ENCODE measurements at places on chromosomes 7 and 10.

GRCh38 chr10:89369156-89370105 lies 8.4 kb upstream of the IFIT1B start:
- DNase-seq, result no peak

GRCh38 chr10:50367732-50368131 lies 116.4 kb upstream of the ASAH2 start:
- peak; percentile 20 for DNase-seq

DNA sequence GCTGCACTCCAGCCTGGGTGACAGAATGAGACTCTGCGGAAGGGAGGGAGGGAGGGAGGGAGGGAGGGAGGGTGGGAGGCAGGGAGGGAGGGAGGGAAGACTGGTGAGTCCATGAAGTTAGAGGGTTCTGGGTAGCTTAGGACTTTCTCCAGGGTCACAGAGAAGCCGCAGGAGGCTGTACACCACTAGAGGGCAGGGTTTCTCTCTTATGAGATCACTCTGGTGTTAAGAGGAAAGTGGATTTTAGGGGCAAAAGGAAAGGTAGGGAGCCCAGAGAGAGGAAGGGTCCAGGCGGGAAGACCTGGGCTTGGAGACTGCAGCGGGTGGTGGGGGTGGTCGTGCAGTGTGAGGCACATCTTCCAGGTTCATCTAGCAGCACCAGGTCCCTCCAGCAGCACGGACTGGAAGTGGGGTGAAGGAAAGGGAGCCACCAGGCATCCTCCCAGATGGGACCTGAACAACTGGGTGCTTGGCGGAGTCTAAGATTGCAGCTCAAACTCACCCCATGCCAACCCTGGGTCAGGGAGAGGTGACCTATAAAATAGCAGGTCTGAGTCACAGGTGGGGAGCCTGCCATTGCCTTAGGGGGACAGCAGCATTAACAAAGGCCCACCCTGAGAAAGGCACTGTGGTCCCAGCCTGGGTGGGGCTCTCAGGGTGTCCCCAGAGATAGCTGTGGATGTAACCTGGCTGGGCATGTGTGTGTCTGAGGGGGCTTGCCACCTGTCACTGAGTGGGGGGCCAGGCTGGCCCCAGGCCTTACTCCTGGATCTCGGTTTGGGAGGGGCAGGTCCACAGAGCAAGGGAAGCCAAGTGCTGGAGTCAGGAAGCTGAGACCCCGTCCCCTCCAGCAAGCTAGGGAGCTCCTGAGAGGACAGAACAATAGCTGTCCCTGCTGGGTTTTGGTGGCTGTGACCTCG lies 48.5 kb upstream of the SLC29A3 start:
- peak; percentile 82 for DNase-seq

GRCh38 chr7:11701829-11702560 lies 130.0 kb downstream of the THSD7A start:
- DNase-seq, result no peak

DNA sequence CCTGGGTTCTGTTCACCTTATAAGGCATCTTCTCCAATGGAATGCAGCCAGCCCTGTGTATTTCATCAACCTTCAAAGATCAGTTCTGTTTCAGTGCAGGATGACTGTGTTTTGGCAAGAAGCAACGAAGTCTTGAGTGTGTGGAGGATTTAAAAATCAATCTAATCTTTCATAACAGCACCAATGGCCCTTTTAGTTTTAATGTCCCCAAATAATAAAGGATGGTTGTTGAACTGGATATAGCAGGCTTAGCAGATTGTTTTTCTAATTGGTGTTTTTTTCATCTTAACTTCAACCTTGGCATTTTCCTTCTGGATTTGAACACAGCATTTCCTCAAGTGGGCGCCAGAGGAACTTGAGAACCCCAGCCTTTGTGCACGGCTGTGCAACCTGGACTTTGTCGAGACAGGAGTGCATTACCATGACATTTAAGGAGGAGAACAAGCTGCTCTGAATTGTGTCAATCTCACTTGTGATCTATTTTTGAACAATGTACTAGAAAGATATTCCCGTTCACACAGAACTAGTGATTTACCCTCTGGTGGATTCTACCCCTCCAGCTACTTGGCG lies 313.3 kb upstream of the AKR1E2 start:
- peak; percentile 7 for DNase-seq

- no peak for DNase-seq
Measured at GRCh38 chr7:134676743-134677142, 30.1 kb downstream of the BPGM start.

- no peak for DNase-seq
Measured at GRCh38 chr7:81226234-81226633, 307.4 kb upstream of the SEMA3C start.

GRCh38 chr7:65722361-65722792 lies 150.5 kb upstream of the VKORC1L1 start:
- peak; percentile 12 for DNase-seq

DNA sequence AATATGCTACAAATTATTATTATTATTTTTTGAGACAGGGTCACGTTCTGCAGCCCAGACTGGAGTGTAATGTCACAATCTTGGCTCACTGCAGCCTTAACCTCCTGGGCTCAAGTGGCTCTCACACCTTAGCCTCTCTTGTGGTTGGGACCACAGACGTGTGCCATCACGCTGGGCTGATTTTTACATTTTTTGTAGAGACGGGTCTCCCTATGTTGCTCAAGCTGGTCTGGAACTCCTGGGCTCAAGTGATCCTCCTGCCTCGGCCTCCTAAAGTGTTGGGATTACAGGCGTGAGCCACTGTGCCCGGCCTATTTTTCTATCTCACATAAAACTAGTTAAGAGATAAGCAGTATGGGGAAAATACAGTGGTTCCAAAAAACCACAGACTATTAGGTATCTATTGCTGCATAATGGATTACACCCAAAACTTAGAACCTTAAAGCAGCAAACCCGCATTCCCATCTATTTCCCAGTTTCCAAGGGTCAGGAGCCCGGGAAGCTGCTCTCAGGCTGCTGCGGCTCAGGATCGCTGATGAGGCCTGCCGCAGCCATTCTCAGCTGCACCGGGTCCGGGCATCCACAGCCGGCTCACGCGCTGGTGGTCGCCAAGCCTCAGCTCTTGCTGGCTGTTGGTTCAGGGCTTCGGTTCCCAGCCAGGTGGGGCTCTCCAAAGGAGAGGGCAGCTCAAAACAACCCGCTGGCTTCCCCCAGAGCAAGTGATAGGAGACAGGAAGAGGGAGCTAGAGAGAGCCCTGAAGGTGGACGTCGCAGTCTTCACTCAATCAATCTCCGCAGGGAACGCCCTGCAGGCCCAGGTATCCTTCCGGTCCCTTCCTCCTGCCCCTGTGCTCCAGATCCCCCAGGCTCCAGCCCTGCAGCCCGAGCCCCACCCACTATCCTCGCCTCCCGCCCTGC lies 128.2 kb downstream of the UBE2H start:
- peak; percentile 99 for DNase-seq

DNA sequence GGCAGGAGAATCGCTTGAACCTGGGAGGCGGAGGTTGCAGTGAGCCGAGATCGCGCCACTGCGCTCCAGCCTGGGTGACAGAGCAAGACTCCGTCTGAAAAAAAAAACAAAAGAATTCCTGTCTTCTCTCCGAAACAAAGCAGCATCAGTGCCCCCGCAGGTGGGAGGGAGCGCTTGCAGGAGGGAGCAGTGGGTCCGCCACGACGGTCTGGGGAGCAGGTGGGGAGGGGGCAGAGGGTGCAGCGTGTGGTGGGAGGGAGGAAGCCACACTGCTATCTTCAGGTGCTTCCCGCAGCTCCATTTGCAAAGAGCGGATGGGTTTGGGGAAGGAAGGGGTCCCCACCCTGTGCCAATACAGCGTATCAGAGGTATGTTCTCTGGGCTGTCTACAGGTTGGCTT lies 31.7 kb downstream of the LIMK1 start:
- no peak for DNase-seq

DNA sequence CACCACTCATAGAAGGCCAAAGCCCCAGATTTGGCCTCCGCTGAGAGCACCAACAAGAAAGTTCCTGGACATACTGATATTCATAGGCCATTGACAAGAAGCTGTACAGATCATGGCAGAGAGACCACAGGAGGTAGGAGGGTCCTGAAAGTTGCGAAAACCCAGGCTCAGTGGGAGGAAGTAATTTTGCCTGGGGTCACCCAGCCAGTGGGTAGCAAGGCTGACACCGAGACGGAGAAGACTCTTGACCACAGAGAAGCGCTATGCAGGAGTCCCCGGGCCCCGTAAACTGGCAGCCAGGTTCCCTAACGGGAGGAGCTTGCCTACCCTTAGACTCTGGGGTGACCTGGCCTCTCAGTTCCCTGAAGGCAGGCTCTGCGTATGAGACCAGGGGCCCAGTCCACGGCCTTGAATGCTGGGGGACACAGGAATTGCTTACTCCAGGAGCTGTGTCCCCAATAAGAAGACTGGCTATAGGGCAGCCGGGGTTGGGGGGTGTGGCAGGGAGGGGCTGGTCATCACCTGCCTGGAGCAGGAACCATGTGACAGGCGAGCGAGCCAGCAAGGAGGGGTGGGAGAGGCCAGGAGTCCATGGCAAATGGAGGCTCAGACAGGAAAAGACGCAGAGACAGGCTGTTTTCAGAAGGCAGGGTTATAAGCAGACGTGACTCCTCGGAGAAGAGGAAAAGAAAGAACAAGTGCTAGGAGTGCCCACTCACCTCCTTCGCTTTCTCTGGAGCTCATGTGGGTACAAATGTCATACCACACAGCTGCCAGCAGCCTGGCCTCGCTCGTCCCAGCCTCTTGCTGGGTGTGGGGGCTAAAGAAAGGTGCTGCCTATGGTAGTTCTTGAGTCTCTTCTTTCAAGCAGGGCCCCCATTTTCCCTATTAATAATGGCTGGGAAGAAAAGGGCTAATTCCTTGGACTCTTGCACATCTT lies 24.6 kb upstream of the NPFFR1 start:
- DNase-seq, result no peak

GRCh38 chr10:80200687-80201086 lies 4.7 kb downstream of the ANXA11 start:
- DNase-seq, result no peak

- DNase-seq, result no peak
Measured at GRCh38 chr7:12746211-12746610, 58.8 kb downstream of the ARL4A start.

Data from iPS DF 19.7 (cell line).